ENCODE measurements at places on chromosomes 6 and 20.

DNA sequence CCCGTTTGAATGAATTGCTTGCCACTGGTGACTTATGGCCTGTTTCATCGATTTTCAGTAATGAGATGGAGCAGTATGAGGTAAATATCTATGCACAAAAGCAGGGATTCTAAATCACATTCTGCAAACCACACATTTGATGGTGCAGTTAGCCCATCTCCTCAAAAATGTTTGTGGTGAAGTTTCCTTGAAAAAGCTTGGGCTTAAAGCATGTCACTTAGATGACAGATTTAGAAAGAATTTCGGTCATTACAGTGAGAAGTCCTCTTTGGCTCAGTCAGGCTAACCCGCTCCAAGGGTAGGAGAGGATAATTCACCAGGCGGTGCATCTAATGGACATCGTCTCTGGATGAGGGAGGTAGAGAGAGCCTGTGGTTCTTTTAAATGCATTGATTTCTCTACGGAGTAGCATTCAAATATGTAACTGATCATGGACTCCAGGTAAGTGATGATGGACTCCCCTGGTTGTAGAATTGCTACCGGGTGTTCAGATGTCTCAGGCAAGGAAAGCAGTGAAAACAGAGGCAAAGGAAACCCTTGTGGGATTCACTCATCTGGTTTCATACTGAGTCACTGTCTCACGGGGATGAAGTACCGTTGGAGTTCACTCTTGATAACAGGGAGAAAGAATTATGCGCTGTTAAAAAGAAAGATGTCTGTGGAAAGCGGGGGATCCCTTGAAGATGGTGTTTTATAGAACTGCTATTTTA, 65.3 kb downstream of the AIG1 start:
- DNase-seq: no peak

- no peak for DNase-seq
Observed at GRCh38 chr20:25125636-25126035, 43.7 kb upstream of the VSX1 start.

GRCh38 chr6:45974596-45974995, 41.1 kb downstream of the CLIC5 start:
- DNase-seq: no peak

GRCh38 chr20:41830702-41831101, 212.5 kb upstream of the CHD6 start:
- DNase-seq: no peak

- DNase-seq: no peak
Observed at GRCh38 chr20:44358776-44359175, 3.3 kb downstream of the HNF4A start.
